ENCODE measurements at places on chromosomes 4 and X.

DNA sequence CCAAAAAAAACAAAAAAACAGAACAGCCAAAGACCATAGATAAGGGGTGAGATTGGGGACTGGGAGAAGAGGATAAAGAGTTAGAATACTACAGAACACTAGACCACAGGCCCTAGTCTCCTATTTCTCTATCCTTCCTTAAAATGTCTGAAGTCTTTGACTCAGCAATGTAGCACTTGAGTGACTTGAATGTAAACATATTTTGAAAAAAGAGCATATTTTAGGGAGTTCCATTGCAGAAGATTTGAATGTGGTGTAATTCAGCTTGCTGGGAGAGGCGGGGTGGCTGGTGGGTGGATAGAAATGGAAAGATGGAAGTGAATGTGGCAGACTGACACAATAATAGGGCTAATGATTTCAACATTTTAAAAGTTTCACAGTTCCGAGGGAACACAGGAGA, 144.9 kb downstream of the CHIC2 start:
- DNase-seq: no peak

GRCh38 chr4:153519687-153520086, 53.5 kb downstream of the TMEM131L start:
- DNase-seq: no peak

DNA sequence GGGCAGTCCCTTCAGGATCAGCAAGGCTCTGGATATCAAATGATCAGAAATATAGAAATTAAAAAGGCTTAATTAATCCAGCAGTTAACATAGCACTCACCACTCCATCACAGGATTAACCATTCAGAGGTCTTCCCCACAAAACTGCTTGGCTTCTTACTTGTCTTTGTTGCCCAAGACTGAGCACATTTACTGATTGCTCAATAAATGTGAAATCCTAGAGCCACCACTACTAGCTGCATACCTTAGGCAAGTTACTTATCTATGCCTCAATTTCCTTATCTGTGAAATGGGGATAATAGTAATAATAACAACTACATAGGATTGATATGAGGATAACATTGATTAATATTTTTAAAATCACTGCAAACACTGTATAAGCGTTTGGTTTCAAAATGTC, 124.2 kb downstream of the ARHGAP6 start:
- no peak for DNase-seq

DNA sequence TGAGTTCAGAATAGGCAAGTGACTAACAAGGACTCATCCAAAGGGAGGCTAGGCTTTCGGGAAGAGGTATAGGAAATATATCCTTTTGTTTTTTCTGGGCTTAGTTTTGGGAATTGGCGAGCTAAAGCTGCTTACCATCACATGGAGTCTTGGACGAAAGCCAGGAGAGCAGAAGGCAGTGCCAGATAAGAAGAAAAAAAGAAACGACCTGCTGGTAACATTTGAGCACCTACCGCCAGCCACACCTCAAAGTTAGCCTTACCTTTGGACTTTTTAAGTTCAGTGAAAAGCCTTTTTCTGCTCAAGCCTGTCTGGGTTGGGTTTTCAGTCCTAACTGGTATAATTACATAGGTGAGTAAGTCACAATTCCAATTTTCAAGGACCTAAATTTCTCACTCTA, 85.1 kb upstream of the LCORL start:
- no peak for DNase-seq

GRCh38 chr4:6470502-6471306, 1.7 kb downstream of the PPP2R2C start:
- DNase-seq: no peak

- no peak for DNase-seq
Measured at GRCh38 chrX:21955403-21956189, 15.1 kb downstream of the SMS start.

DNA sequence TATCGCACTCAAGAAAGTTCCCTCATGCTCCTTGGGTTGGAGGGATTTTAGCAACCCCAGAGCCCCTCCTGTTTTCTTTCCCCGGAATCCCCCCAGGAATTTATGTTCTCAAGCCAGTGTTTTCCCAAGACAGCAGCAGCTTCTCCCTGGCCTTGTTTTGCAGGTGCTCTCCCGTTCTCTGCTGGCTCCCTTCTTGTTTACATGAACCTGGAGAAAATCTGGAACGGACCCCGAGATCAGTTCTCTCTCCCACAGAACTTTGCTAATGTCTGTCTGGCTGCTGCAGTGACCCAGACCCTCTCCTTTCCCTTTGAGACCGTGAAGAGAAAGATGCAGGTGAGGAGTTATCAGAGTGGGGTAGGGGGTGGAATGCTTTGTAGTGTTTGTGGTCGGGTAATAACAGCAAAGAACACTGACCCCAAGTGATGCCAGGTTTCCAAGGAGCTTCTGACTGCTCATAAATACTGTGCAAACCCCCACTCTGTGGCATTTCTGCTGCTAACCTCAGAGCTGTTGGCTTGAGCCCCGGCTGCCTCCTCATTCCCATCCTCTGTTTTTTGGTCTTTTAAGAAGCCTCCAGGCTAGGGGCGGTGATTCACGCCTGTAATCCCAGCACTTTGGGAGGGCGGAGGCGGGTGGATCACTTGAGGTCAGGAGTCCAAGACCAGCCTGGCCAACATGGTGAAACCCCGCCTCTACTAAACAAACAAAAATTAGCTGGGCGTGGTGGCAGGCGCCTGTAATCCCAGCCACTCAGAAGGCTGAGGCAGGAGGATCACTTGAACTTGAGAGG, 11.1 kb downstream of the SLC25A43 start:
- DNase-seq: no peak

DNA sequence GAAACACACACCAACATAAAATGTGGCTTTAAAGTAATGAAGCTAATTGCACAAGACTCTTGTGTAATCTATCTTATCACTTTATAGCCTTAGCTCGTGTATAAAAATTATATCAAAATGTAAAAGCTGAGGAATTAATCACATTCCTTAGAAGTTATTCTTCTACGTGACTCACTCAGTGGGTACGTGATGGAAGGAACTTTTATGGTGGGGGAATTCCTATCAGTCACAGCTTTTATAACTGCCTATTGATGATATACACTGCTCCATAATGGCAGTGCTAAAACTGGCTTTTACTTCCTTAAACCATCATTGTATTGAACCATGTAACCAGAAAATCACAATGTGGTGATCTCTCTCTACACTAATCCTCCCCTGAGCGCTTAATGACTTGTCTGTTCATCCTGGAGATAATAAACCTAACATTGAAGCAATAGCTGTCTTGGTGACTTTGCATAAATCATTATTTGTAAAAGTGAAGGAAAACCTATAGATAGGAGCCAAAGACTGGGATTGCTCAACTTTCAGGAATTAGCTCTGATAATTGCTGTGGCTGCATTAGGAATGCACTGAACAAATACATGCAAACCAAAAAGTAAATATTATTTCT, 276.7 kb downstream of the GBA3 start:
- DNase-seq: no peak

DNA sequence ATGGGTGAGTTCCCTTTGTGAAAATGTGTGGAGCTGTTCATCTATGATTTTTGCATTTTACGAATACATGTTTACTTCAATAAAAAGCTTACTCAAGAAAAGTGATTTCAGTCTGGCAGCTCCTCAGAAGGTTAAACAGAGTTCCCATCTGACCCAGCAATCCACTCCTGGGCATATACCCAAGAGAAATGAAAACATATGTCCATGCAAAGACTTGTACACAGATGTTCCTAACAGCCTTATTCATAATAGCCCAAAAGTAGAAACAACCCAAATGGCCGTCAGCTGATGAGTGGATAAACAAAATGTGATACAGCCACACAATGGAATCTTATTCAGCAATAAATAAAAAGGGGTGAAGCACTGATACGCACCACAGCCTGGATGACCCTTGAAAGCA, 20.8 kb downstream of the CLCN4 start:
- DNase-seq: no peak

DNA sequence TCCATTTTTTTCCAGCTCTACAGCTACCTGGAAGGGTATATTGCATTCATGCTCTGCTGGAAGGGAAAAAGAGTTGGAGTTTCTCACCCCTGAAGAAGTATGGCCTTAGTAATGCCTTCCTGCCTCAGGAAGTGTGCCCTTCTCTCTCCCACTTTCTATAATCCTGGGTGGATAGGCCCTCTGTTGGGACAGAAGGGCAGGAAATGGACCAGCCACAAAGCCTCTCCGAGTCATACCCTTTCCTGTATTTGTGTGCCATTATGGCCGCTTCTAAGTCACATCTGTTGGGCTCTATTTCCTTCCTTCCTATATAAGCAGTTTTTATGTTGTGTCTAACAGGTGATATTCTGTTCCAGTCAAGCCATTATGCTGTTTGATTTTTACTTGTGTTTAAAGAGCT, 74.8 kb upstream of the SMARCA5 start:
- DNase-seq: no peak

- no peak for DNase-seq
Measured at GRCh38 chr4:40112027-40112792, 55.6 kb downstream of the N4BP2 start.

DNA sequence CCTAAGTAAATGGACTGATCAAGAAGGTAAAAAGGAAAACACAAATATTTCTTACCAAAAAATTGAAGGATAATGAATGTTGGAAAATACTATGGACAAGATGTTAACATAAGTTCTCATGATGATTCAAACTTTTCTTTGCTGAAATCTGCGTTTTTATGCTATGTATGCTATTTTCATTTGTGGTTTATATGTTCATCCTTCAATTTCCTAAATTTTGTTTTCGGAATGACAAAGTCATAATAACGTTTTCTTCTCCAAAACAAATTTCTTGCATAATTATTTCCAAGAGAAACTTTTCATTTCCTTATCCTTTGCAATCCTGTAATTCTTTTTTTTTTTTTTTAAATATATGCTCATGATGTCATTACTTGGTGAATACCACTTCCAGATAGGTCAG, 7.8 kb downstream of the PF4V1 start:
- no peak for DNase-seq

- DNase-seq: no peak
Measured at GRCh38 chr4:17664755-17665154, 50.3 kb downstream of the MED28 start.

DNA sequence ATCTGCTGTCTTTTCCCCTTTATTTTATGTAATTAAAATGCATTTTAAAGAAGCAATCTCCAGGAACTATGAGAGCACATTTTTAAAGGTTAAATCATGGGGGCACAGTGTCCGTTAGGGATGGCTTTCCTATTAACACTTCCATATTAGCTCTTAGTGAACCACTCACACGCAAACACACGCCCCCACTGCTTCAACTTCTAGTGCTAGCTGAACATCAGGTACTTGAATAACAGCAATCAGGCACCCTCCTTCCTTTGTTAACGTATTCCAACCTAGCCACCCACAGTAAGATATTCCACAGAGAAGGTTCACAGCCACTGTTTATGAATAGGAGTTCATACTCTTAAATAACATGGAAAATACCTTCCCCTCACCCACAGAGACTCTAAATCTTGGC, 9.3 kb downstream of the TMEM255A start:
- DNase-seq: no peak

DNA sequence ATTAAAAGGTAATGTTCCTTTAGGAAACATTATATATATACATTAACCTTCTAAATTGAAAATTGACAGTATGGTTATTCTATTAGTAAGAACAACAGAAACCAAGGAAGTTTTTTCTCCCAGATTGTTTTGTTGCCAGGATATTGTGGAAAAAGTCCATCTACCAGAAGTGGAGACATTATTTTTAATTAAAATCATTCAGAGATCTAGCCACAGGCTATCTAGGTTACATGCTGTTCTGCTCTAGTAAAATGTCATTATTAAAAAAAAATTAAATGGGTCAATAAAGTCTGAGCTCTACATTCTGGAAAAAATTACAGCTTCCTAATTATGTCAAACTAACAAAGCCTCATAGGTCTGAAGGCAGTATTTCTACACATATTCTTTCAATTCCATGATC, 74.3 kb downstream of the NSG1 start:
- no peak for DNase-seq

DNA sequence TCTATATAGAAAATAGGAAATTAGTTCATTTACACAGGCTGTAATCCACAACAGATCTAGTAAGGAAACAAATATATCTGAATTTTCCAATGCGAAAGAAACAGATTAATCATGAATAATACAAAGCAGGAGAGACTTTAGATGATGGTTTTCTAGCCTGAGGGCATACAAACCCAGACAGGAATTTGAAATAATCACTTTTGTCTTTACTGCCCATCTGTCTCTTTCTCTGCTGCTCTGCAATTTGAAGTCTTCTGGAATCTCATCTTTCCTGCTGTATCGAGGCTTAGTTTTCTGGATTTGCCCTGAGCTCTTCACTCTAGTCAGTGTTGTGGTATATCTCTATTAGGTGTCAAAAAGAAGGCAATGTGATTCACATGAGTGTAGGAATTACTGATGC, 711.8 kb upstream of the FAM241A start:
- DNase-seq: no peak

DNA sequence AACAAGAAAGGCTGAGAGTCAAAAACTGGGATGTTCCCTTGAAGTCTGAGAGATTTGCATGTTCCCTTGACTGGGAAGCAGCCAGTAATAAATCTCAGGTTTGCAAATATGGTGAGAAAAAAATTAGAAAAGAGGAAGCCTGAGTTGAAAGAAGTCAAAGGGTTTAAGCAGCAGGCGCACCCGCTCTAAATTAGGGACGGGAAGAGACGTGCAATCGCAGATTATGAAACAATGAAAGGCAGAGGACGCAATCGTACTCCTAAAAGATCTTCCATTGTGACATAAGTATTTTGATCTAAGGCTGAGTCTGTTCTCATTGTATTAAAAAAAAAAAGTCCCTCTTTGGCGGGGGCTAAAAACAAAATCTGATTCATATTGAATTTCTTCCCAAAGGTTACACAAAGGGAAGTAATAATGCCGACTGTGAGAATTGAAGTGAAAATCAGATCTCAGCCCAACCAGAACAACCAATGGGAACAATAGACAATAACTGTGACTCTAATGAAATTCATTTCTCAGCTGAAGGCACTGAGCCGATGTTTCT, 28.2 kb downstream of the SAT1 start:
- DNase-seq: no peak

- no peak for DNase-seq
Measured at GRCh38 chrX:55908661-55909212, 191.2 kb downstream of the RRAGB start.

DNA sequence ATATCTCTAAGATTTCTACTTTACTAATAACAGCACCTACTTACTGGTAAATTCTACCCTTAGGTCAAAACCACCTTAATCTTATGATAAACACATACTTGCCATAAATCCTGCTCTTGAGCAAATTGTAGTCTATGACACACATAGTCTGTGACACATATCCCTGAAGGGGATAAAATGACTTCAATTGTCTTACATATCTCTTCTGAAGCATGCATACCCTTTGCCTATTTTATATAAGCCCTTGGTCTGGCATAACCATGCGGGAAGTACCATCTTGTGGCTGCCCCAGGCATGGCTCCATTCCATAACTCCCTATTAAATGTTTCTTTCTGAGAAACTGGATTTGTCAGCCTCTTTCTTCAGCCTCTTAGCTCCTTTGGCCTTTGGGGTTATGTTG, 248.9 kb downstream of the SLC7A11 start:
- DNase-seq: no peak

GRCh38 chr4:166042510-166043055, 169.5 kb downstream of the TLL1 start:
- DNase-seq: no peak
